Left colon (tissue), 2 donors: ENCODE measurements at places on chromosomes 6 and 20. TPM values are rescaled to one million over a fixed set of nuclear protein-coding genes. Genes with fewer than 3 reads are reported as not detected.

Gene KIF6
- total RNA-seq, result 0.92 TPM

Gene RIMS1
- 0.43 TPM for total RNA-seq

Gene FKBP1C
- 0.31 TPM for total RNA-seq

GRCh38 chr6:134413241-134413643 lies 95.3 kb upstream of the SGK1 start:
- no peak for DNase-seq

DNA sequence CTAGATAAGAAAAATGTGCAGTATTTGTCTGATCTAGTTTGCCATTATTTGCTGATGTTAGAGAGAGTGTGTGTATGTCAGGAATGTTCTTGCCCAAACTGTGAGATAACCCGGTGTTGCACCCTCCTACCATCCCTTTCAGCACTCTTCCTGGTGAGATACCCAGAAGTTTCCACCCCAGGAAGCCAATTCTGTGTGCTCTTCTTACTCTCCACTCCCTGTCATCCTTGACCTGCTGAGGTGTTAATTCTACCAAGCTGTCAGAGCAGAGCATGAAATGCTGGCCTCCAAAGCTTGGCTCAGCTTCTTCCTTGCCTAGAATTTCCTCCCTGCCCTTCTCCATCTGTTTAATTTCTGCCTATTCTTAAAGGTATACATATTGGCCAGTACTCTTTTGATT lies 237.3 kb upstream of the CNR1 start:
- DNase-seq, result no peak

- no peak for DNase-seq
Observed at GRCh38 chr20:13898012-13898612, 92.3 kb downstream of the SEL1L2 start.

DNA sequence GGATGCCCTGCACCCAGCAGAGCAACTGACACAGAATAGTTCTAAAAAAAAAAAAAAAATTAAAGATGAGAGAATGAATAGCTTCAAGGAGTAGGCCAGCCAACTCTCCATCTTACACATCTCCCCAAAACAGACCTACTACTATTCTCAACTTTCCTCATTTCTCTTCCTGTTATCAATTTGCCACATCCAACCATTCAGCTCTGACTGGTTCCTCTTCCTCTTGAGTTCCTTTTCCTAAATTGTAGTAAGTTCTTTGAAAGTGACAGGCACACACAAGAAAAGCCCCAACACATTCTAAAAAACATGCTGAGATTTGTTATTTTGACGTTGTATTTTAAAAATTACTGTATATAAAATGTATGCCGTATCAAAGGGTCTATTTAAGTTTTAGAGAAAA lies 117.2 kb downstream of the PDSS2 start:
- no peak for DNase-seq

DNA sequence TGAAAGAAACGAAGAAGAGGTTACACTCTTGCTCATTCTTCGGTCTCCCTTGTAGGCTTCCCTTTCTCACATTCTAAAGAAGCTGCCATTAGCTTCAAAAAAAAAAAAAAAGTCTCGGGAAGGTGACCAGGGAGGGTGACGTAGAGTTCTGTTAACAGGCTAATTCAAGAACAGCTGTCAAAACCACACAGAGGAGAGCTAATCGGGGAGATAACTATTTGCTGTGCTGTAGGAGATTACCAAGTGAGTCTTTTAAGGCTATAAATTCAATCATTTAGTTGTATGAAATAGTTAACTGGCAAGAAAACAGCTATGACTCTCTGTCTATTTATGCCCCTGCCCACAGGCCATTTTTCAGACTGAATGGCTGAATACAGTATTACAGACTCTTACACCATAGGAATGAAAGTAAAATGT lies 256.8 kb downstream of the SYNE1 start:
- no peak for DNase-seq

DNA sequence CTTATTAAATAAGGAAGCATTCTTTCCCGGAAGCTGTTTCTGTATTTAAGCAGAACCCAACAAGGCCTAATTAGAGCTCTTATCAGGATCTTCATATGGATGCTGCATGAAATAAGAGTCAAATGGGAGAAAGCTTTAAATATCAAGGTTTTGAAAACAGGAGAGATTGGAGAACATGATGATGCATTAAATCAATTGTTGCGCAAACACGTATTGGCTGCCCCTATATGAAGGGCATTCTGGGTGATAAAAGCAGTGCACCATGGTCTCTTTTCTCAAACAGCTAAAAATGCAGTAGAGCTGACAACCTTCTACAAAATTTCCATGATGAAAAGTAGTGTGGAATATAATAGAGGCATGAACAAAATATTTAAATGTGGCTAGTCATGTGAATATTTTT lies 98.9 kb downstream of the TBXT start:
- DNase-seq, result no peak

- DNase-seq, result no peak
Observed at GRCh38 chr6:168263351-168263905, 56.1 kb downstream of the DACT2 start.

DNA sequence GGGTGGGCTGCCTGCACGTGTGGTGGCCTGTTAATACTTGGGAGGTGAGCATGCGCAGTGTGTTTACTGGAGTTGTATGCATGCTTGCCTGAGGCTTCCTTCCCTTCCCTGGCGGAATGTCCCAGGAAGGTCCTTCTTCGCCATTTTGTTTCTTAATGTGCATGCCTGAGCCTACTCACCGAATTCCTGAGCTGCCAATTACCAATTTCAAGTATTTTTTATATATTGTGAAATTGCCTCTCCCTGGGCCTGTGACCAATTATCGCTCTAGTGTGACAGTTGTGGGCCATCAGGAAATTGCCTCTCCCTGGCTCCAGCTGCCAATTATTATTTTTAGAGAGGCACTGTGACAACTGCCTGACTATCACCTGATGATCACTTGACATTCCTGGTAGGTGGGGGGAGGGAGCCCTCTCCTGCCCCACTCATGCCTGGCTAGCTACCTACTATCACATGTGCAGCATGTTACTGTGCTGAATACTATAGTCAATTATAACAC lies 70.0 kb downstream of the FAM50B start:
- DNase-seq, result no peak
